ENCODE measurements at places on chromosomes 3 and 15.

- no peak for ATAC-seq
Measured at GRCh38 chr3:153072382-153072781, 89.6 kb upstream of the RAP2B start.

- ATAC-seq = no peak
Measured at GRCh38 chr3:87121856-87122255, 105.3 kb upstream of the CHMP2B start.

DNA sequence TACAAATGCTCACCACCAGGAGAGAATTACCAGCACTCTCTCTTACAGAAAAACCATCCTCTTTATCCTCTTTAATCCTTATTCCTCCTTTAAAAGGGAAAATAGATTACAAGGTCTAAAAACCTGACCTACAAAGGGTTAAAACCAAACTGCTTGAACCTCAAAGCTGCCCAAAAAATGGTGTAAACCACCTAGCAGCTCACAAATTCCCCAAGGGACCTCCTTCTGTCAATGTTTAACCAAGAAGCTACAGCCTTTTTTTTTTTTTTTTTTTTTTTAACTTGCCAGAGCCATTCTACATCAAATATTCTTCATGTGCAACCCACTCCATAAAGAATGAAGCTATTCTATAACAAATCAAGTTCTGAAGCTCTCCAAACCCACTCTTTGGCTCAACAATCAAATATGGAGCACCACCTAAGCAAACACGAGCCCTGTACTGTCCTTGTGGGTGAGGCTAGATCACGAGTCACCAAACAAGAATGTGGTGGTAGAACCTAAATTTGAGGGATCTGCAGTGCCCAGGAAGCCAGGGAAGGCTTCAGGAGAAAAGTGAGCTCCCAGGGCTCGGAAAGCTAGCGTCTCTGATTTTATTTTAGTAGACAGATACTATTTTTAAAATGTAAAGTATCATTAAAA, 20.1 kb downstream of the OSBPL10 start:
- ATAC-seq = peak; percentile 64

- ATAC-seq = no peak
Measured at GRCh38 chr3:11363715-11364114, 91.5 kb downstream of the ATG7 start.

DNA sequence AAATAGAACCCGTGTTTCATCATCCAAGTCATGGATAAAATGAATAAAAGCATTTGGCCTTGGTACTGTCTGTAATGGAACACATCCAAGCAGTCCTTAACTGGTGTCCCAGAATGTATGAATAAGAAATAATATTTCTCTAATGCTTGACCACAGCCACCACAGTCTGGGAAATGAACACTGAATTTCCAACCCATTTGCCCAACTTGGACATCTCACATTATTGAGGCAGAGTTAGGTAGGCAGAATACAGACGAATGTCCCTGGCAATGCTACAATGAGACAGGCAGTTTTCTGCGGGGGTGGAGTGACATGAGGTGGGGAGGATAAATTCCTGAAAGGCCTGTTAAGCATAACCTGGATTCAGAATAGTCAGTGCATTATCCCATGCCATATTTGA, 245.7 kb downstream of the ZIC1 start:
- ATAC-seq = no peak

DNA sequence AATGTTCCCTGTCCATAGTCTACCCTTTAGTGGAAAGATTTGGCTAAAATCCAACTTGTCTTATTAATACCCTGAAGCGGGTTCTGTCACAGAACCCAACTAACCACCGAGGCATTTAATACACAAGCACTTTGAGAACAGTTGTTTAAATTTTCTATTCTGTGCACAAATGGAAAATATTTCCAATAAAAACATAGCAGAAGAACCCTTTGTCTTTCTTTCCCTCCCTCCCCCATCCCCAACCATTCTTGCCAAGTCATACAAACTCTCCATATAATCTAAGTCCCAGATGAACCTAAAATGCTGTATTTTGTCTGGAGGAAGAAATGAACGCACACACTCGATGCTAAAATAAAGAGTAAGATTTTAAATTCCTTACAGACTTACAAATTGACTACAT, 126.9 kb upstream of the STRIT1 start:
- no peak for ATAC-seq

GRCh38 chr3:172271386-172271976, 176.8 kb downstream of the GHSR start:
- no peak for ATAC-seq

DNA sequence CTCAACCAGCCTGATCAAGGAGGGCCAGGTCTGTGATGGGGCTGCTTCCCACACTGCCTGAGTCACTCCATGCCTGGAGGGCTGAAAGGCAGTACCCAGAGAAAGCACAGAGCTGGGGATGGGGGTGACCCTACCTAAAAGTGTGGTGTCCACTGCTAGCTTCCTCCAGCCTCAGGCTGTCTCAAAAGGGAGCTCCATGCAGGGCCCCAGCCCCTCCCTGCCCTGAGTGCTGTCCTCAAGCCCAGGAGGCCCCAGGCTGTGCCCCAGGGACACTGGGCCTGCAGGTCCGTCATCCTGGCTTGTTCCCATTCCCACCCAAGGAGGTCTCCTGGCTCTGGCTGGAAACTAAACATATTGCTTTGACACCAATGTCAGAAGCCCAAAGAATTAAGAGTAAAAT, 56.8 kb downstream of the ZNF445 start:
- no peak for ATAC-seq

- no peak for ATAC-seq
Measured at GRCh38 chr3:52090933-52091468, 34.6 kb upstream of the DUSP7 start.

GRCh38 chr3:42745776-42746454, 27.1 kb downstream of the CCDC13 start:
- no peak for ATAC-seq

DNA sequence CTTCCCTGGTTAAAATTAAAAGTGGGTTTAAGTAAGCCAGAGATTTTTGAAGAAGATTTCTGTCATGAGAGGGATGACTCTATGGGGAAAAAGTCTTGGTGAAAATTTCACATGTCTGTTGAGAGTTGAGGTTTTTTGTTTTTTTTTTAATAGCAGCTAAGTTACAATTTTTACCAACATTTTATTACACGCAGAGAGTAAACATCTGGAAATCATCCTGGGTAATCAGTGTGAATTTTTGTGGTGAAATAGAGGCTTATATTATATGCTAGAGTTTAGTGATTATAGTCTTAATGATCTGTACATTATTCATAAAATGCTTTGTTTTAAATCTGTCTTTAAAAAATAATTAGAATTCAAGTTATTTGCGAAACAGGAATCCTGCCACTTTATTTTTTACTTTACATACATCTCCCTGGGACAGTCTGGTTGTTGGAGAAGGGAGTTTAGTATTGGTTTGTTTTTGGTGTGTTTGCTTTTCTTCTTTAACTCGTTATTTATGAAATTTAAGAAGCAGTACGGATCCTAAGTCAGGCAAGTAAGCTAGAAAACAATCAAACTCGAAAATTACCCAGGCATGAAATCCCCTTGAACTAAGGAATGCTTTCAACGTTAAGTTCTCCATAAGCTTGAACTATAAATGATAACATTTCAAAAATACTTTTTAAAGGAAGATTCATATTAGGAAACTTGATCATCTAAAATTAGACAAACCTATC, 143.4 kb upstream of the TSC22D2 start:
- ATAC-seq = no peak

DNA sequence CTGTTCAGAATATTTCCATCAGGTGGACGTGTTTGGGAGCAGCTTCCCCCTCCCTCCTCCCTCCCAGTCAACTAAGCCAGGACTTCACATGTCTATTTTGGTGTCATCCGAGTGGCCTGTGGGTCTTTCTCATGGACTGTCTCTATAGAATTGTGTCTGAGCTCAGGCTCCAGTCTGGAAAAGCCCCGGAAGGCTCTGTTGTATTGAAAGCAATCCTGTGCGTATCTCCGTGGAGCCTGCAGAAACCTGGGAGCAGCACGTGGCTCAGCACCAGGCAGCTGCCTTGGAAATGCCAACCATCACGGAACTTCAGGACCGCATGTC, 25.2 kb downstream of the COLQ start:
- no peak for ATAC-seq

DNA sequence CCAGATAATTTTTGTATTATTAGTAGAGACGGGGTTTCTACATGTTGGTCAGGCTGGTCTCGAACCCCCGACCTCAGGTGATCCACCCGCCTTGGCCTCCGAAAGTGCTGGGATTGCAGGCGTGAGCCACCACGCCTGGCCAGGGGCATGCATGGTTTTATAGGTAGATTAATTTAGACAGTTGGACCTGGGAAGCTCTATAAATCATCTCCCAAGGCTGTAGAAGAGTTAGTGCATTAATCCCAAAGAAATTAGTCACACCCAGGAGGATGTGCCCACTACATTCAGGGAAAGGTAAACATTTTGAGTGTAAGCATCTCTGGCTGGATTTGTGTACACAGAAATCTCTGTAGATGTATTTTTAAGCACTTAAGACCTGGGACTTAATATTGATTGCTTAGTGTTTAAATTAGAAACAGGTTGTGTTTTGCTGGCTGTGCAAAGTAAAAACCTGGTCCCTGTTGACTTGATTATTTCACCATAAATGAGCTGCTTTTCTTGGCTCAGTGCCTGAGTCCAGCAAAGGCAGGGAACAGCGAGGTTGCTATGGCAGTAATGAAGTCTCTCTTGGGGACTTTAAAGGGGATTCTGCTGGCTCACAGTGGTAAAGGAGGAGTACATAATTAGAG, 19.2 kb downstream of the EXOSC7 start:
- peak; percentile 69 for ATAC-seq

- ATAC-seq = no peak
Measured at GRCh38 chr3:133441867-133442270, 42.0 kb downstream of the BFSP2 start.

- no peak for ATAC-seq
Measured at GRCh38 chr3:32137870-32138269, 31.4 kb downstream of the GPD1L start.

GRCh38 chr3:173399044-173399443, 1.5 kb downstream of the NLGN1 start:
- ATAC-seq = no peak

DNA sequence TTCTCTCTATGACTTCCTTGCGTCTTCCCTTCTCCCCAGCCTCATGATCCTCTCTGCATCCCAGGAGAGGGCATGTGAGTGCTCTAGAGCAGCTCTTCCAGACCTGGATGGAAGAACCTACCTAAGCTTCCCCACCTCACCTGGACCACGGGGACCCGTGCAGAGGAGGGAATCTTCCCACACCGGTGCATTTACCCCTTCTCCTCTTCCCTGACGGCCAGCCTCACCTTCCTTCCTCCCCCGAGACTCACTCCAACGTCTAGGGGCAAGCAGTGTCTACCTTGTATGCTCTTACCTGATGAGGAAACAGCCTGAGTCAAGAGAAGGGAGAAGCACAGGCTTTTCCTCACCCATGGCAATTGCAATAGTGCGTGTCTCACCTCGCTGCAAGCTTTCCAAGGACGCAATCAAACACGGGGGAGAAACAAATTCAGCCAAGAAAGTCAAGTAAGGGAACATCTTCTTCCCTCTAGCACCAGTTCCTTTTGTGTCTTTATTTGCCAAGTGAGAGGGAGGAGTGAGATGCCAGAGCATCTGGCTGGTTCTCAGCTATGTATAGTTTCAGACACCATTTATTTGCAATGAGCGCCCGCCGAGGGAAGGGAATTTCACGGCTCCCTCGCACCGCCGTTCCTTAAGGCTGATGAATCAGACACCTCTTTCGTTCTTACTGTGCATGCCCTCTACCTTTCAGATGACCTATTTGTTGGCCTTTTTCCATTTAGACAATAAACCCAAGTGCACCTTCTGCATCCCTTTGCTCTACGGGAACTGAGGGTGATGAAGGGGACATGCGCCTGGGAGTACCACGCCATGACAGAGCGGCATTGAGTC, 1.8 kb upstream of the CCR9 start:
- ATAC-seq = no peak

DNA sequence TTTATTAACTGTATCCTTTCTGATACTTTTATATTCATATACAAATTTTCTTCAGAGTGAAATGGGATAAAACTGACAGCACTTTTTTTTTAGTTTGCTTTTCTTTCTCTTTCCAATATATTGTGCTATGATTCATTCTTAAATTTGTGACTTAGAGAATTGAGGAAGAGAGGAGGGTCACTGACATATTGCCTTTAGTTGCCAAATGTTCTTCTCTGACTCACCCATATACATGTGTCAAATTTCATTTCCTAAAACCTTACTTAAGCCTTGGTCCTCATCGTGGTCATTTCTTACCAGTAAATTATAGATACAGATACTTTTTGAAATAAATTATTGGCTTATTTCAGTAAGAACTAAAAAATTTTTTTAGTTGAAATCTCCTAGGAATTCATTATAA, 53.9 kb downstream of the CLASP2 start:
- no peak for ATAC-seq

- no peak for ATAC-seq
Measured at GRCh38 chr3:160098926-160099626, 110.4 kb downstream of the IL12A start.

DNA sequence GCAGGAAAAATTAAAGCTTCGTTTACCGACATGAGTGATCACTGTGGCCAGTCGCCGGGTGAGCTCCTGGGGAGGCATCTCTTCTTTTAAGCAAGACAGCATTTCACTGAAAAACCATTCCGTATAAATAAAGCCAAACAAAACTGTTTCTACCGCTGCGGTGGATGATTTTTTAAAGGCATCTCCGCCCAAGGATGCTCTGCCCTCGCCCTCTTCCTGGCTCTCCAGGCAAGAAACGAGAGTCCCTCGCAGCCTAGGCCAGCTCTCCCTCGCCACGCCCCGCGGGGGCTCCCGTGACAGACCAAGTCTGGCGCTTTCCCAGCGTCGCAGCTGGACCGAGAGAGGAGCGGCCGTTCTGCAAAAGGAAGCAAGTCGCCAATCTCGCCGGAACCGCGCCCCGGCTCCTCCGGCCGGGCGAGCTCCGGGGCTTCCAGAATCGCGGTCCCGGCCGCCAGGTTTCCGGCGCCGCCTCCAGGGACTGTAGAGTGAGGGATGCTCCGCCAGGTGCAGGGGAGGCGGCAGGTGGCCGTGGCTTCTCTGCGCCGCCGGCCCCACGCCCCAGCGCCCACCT, 458 bp downstream of the MCF2L2 start:
- ATAC-seq = peak; percentile 42

All from esophagus mucosa (tissue), 1 donor.